Activated naive CD8-positive, alpha-beta T cell treated with anti-CD3 and anti-CD28 coated beads for 36 hours (primary cell): ENCODE measurements at places on chromosomes 16 and 17.

DNA sequence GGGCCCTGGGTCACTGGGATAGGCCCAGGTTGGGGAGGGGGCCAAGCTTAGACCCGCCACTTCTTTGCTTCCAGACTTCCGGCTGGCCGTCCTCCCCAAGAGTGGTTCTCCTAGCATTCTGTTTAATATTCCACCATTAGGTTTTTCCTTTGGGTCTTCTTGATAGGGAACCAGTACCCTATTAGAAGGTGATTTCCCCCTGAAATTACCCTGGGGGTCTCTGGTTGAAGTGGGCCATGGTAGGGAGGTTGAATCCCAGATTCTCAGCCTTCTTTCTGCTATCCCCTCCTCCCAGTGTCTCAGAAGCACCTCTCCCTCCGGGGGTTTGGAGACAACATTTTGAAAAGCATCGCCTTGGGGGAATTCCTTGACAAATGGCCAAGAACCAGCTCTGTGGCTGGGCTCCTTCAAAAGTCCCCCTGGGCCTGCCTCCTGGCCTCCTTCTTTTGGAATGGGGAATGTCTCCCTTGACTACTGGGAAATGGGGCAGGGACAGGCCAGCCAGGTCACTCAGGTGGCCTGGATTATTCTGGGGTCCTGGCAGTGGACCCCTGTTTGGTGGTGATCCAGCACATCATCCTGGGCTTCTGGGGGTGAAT, 5.7 kb downstream of the LASP1 start:
- no peak for DNase-seq

DNA sequence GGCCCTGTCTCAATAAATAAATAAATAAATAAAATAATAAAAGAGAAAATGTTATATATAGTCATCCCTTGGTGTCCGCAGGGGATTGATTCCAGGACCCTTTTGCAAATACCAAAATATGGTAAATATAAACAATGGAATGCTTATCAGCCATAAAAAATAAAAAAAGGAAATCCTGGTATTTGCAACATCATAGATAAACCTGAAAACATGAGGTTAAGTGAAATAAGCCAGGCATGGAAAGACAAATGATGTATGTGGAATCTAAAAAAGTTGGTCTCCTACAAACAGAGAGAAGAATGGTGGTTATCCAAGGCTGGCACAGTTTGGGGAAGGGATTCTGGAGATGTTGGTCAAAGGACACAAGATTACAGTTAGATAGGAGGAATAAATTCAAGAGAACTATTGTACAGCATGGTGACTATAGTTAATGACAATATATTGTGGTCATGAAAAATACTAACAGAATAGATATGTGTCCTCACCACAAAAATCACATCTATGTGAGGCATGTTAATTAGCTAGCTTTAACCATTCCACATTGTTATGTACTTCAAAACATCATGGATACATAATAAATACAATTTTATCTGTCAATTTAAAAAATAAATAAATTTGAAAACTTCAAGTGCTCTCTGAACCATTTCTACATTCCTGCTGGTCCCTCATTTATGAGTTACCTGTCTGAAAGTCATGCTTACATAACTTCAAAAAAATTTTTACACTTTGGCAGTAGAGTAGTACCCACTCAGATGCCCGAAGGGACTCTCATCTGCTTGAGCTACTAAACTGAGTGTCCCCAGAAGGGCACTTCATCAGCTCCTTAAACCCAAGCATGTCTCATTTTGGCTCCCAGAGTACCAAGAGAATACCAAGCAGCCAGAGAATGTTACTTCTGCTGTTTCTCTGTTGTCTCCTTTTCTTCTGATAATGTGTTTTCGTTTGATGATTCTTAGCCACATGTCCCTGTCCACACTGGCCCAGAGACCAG, 26.6 kb downstream of the N4BP1 start:
- DNase-seq, result no peak

GRCh38 chr17:34703533-34703932, 124.2 kb downstream of the TMEM132E start:
- no peak for DNase-seq

DNA sequence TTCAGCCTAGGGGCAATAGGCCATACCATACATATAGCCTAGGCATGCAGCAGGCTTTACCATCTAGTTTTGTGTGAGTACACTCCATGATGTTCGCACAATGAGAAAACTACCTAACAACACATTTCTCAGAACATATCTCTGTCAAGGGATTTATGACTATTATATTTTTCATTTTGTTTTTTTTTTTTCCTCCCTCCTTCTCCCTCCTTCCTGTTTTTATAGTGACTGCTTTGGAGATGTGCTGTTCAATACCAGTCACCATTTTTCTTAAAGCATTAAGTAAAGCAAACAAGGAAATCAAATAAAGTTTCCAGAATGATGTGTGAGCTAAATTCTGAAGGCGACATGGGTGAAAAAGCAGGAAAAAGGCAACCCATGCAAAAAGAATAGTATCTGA, 194.6 kb downstream of the STX8 start:
- no peak for DNase-seq

DNA sequence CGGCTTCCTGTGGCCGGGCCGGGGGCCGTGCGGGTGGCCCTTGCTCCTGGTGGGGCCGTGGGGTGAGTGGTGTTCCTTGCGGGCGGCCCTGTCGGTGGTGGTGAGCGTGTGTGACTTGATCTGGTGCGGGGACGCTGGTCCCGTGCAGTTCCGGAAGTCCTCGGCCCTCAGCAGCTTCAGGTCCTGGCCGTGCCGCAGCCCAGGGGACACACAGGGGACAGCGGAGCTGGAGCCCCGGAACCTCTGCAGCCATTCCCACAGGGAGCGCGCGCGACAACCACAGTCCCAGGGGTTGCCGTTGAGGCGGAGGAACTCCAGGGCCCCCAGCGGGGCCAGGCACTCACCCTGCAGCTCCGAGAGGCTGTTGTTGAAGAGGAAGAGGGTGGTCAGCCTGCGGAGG, 88.4 kb downstream of the RTN4RL1 start:
- DNase-seq, result no peak

- no peak for DNase-seq
These were observed 1367.6 kb upstream of the CDH8 start for GRCh38 chr16:63403792-63404191.

DNA sequence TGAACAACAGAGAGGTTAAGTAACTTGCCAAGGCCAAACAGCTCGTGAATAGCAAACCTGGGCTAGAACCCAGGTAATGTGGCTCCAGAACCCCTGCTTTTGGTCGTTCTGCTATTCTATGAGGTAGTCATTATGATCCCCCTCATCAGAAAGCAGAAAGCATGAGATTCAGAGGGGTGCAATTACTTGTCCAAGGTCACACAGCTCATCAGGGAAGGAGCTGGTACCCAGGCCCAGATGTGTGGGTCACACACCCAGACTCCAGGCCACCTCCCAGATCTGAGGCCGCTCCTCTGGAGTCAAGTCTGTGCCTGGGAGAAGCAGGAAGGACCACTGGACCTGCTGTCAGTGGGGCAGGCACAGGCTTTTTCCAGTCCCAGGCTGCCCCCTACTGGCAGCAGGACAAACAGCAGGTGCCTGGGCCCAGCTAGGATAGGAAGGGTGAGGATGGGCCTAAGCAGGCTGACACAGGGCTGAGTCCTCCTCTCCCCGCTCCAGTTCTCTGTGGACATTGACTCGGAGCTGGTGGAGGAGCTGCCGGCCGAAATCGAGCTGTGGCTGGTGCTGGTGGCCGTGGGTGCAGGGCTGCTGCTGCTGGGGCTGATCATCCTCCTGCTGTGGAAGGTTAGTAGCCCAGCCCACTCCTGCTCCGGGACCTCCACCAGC, 7.8 kb upstream of the PDK2 start:
- peak; percentile 75 for DNase-seq

- DNase-seq, result no peak
These were observed 8.2 kb upstream of the CACNA1H start for GRCh38 chr16:1144476-1145382.

GRCh38 chr17:28849281-28849680, 5.5 kb upstream of the ERAL1 start:
- DNase-seq, result no peak

GRCh38 chr17:64507413-64507782, 621 bp downstream of the CEP95 start:
- DNase-seq, result peak; percentile 37

DNA sequence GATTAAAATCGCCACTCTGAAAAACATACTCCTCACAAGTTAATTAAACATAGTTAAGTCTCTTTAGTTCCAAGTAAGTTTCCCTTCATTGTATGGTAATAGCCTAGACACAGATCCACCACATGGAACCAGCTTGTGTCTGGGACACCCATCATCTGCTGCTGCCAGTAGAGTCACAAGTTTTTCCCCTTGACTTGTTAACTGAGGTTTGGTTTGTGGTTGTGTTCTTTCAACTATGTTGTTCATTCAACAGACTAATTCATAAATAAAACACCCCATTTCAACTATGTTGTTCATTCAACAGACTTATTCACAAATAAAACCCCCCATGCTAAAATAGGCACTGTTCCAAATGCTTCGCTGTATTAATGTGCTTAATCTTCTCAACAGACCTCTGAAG, 24.4 kb downstream of the YWHAE start:
- DNase-seq, result no peak

- DNase-seq, result no peak
These were observed 320 bp upstream of the KRTAP4-2 start for GRCh38 chr17:41178341-41178740.

GRCh38 chr16:8847145-8847544, 21.7 kb downstream of the CARHSP1 start:
- no peak for DNase-seq

- no peak for DNase-seq
These were observed 25.4 kb upstream of the ITGB4 start for GRCh38 chr17:75695830-75696271.

DNA sequence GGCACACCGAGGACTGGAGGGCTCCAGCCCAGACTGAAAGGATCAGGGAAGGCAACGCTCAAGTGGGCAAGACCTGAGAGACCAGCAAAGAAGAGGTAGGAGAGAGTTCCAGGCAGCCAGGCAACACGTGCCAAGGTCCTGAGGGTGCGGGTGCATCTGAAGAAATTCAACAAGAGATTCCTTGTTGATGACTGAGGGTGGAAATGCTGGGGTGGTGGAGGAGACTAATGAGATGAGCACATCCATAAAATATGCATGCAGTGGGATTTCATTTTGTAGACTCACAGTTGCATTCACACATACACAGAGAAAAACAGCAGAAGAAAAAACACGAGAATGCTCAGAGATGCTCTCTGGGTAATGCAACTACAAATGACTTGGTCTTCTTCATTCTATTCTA, 154.8 kb upstream of the FOXF1 start:
- DNase-seq, result no peak

DNA sequence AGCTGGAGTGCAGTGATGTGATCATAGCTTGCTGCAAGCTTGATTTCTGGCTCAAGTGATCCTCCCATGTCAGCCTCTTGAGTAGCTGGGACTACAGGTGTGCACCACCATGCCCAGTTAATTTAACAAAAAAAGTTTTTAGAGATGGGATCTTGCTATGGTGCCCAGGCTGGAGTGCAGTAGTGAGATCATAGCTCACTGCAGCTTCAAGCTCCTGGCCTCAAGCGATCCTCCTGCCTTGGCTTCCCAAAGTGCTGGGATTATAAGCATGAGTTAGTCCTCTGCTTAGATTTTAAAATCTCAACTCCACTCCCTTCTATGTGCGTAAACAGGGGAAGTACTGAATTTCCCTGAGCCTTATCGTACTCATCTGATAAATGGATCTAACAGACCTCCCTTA, 6.3 kb downstream of the RABEP2 start:
- DNase-seq, result no peak

DNA sequence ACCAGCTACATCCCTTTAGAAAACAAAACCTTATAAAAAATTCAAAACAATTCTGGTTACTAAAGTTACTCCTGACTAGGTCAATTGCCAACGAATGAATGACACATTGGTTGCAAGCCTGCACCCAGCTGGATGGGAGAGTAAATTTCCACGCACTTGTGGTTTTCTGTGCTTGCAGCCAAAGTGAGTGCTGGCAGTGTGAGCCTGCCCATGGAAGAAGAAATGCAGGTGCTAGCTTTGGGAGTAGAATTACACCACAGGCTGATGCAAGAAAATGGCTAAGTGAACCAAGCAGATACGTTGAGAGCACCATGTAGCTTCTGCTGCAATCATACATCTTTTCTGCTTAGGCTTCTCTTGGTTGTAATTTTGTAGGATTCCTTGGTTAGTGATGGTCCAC, 74.6 kb downstream of the SYCE1L start:
- no peak for DNase-seq

- DNase-seq, result no peak
These were observed 25.5 kb upstream of the ZNF750 start for GRCh38 chr17:82865274-82865673.

GRCh38 chr17:32393904-32394303, 43.9 kb downstream of the ZNF207 start:
- no peak for DNase-seq

GRCh38 chr16:23071196-23072083, 77.8 kb downstream of the USP31 start:
- DNase-seq, result no peak

DNA sequence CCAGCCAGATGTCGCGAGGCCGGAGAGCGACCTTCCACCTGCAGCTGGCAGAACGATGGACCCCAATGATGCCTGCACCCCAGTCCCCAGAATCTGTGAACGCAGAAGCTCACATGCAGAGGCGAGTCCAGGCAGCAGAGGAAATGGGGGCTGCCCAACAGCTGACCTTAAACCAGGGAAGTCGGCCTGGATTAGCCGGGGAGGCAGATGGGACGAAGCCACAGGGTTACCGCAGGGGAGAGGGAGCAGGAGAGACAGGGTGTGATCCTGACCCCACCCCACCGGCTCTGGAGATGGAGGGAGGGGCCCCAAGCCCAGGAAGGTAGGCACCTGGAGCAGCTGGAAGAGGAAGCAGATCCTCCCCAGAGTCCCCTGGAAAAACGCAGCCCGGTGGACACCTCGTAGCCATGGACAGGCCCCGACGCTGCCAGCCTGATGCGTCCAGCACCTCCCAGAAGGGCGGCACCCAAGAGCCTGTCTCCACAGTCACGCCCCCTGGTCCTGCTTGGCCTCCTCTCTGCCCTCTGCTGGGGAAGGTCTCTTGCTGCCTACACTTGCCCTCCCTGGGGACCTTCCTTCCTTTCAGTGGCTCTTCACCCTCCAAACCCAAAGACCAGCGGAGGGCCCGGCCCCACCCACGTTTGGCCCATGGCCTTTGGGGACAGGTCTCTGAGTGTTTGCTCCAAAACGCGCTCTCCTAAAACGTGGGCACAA, 37.3 kb downstream of the PIEZO1 start:
- DNase-seq, result peak; percentile 58

DNA sequence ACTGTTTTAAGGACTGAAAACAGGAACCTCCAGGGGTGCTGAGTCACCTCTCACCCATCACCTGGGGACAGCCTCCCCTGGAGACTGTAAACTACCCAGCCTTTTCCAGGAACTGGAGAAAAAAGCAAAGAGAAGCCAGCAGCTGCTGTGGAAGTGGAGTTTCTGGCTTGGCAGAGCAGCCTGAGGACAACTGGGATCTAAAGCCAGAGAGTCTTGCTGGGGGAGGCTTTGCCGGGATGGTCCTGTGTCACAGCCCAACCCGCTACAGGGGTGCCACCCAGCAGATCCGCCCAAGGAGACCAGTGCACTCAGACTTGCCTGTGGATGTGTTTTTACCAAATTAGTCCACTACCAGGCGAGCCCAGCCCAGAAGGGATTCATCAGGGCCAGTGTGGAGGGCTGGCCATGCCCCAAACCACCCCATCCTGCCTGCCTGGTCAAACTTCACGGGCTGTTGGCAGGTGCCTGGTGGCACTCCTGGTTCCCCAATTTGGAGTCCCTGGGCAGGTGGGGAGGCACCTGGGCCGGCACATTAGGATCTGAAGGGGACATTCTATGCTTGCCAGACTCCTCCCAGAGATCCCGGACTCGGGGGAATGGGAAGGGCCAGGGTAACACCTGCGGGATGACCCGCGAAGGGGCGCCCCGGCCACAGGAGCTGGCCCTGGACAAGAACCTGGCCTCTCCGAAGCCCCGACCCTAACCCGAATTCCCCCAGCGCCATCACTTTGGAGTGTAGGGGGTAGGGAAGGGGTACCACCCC, 771 bp downstream of the MSRB1 start:
- DNase-seq, result no peak
